Activated CD4-positive, alpha-beta T cell treated with anti-CD3 and anti-CD28 coated beads for 36 hours (primary cell): ENCODE measurements at places on chromosomes 11 and 22.

GRCh38 chr22:43567691-43568324 is 156.0 kb downstream of the MPPED1 start:
- DNase-seq, result no peak

GRCh38 chr22:21834869-21835268 is 32.6 kb downstream of the MAPK1 start:
- DNase-seq, result no peak

GRCh38 chr22:43036282-43036829 is 21.4 kb upstream of the PACSIN2 start:
- DNase-seq, result no peak

DNA sequence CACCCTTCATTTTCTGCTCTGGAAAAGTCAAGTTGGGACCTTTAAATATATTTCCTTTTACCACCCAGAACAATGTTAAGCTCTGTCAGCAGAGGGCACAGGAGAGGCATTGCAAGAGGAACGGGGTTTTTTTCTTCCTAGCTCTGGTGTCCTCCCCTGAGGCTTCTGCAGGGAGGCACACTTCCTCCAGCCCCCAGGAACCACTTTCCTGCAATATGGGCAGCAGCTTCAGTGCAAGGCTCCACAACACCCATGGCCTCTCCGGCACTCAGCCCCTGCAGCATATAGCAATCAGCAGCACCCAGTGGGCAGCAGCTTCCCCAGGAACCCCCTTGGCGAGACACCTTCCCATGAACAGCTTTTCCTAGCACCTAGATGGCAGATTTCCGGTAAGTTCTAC is 101.4 kb downstream of the SYT9 start:
- DNase-seq, result peak; percentile 40

DNA sequence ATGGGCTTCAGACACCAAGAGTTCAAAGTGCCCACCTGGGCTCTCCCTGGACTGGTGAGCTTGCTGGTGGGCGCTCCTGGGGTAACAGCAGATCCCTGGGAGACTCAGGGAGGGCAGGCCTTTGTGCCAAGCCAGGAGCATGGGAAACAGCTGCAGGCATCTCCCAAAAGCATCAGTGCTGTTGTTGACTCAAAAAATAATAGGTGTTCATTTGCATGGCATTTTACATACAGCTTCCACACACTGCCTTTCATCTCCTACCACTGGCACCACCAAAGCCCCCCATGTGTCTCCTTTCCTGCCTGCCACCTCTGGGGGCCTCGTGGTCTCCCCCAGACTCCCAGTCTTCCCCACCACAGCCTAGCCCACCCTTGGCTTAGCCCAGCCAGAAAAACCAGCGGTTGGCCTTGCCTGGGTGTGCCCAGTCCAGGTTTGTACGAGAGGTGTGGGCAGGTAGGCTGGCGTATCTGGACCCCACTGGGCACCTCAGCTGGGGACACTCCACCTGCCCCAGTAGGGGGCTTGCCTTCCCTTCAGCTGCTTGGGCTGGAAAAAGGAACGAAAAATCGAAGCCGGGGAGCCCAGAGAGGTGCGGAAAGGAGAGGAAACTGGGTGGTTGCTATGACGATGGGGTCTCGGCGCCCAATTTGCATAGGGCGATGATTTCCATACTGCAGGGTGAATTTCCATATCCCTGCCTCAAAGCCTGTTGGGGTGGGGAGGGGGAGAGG is 15.0 kb downstream of the POU2F3 start:
- no peak for DNase-seq

GRCh38 chr22:45869340-45869847 is 107.6 kb downstream of the WNT7B start:
- DNase-seq, result no peak

- DNase-seq, result no peak
Measured at GRCh38 chr22:48807155-48807554, 1020.5 kb downstream of the BRD1 start.

DNA sequence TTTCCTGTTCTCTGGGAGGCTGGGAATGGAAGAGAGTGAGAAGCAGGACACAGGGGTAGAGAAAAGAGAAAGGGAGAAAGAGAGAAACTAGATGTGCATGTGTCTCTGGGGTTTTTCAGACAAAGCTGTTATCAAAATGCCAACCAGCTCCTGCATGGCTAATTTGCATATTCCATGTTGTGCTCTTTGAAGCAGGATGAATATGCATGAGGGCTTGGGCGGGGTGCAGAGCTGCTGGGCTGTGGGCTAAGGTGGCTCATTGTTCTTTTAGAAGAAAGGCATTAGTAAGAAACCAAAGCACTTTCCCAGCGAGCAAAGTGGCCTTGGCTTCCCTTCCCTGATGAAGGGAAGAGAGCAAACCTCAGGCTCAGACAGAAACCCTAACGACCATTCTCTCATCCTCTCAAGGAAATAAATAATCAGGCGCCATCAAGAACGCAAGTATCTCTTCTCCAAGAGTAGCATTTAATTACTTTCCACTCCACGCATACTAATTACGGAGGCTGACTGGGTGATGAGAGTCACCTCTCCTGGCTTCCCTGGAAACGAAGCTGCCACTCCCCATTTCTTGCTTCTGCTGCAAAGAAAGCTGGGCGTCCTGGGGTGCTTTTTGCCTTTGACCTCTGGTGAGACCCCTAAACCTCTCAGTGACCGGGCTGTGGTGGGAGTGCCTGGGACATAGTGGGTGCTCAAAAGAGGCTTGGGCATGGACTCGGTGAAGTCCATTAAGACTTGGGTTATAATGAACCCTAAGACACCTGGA is 54.2 kb downstream of the FEZ1 start:
- DNase-seq, result no peak

GRCh38 chr11:46270684-46271083 is 6.8 kb upstream of the CREB3L1 start:
- DNase-seq, result no peak

GRCh38 chr11:120259988-120260565 is 20.1 kb downstream of the POU2F3 start:
- DNase-seq, result no peak

DNA sequence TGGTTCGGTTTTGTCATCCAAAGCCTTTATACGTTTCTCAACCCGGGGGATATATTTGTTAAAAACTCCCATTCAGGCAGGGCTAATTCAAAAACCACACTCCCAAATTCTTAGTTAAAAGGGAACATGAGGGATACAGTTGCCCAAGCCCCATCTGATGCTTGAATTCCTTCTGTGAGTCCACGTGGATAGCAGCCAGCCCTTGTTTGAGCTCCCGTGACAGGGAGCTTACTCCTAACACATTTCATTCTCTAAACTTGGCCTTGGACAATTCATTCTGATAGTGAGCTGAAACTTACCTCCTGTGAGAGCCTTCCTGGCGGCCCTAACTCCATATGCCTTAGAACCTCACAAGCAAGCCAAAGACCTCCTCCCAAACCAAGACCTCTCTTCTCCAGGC is 357.5 kb downstream of the TENM4 start:
- no peak for DNase-seq

DNA sequence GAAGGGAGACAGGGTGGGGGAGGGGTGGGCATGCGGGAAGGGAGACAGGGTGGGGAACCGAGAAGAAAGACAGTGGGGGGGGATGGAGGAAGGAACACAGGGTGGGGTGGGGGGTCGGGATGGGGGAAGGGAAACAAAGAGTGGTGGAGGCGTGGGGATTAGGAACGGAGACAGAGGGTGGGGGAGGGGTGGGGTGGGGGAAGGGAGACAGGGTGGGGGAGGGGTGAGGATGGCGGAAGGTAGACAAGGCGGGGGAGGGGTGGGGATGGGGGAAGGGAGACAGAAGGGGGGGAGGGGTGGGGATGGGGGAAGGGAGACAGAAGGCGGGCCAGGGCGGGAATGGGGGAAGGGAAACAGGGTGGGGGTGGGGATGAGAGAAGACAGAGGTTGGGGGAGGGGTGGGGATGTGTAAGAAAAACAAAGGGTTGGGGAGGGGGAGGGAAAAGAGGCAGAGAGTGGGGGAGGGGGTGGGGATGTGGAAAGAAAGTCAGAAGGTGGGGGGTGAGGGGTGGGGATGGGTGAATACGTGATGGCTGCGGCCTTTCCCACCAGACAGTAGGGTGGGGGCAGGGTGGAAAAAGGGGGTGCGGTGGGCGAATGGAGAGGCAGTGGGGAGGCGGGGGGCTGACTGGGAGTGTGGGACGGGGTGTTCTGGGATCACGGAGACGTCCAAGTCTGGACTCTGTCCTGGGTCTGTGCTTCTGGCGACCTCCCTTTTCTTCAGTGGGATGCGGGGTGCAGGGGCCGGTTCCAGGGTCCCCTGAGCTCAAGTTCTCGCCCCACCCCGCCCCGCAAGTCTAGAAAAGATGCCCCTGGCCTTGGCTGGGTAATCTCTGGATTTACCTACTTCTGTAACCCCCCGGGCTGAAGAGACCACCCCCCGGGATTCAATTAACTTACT is 744 bp downstream of the PRAME start:
- no peak for DNase-seq

DNA sequence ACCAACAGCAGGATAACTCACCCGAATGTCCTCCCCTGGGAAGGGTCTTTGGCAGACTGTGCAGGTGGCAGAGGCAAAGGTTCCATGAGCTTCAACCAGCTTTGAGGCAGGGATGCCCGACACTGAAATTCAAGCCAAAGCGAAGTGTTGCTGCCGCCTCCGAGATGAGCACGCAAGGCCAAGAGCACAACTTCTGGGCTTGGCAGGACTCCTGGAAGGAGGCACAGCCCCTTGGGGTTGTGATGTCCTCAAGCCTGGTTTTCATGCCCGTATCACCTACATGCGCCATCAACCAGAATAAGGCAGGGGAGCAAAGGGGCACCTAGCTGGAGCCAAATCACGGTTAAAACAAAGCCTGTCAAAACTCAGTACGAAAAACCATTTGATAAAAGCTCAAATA is 5.7 kb downstream of the SIRT3 start:
- no peak for DNase-seq

GRCh38 chr11:6345366-6345765 is 25.1 kb upstream of the CAVIN3 start:
- DNase-seq, result no peak

DNA sequence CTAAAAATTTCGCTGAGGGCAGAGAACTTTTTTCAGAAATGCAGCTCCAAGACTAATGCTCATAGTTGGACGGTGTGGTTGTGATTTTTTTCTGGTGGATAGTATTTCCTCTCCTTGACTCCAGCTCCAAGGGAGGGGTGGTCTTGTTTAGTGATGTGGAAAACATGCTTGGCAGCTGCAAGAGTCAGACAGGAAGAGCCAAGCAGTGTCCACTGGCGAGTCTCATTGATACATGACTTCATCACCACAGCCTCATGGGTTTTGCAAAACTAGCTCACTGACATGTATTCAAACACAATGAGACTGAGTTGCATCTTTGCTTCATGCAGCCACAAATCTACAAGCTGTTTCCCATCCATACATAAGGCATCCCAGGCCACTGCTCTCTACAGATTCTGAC is 7.3 kb upstream of the KCNJ1 start:
- DNase-seq, result no peak

GRCh38 chr11:35316161-35316560 is 103.2 kb downstream of the SLC1A2 start:
- no peak for DNase-seq

- no peak for DNase-seq
Measured at GRCh38 chr11:111347723-111348115, 31.4 kb downstream of the POU2AF1 start.

DNA sequence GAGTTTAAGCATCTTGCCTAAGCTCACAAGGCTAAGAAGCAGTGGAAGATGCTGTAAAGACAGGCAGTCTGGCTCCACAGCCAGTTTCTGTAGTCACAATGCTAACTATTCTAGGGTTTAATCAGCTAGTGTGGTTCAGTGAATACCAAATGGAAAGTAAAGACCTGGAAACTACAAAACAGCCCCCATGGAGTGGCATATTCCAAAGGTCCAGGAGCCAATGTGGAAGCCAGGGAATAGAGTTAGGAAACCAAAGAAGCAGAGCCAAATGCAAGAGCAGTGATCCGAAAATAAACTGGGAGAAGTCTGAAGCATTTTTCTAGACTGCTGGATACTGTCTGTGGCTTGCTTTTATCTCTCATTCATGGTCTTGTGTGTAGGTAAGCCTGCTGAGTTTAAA is 731.2 kb upstream of the ANO5 start:
- DNase-seq, result no peak

- DNase-seq, result no peak
Measured at GRCh38 chr22:26460202-26460601, 23.4 kb downstream of the HPS4 start.

DNA sequence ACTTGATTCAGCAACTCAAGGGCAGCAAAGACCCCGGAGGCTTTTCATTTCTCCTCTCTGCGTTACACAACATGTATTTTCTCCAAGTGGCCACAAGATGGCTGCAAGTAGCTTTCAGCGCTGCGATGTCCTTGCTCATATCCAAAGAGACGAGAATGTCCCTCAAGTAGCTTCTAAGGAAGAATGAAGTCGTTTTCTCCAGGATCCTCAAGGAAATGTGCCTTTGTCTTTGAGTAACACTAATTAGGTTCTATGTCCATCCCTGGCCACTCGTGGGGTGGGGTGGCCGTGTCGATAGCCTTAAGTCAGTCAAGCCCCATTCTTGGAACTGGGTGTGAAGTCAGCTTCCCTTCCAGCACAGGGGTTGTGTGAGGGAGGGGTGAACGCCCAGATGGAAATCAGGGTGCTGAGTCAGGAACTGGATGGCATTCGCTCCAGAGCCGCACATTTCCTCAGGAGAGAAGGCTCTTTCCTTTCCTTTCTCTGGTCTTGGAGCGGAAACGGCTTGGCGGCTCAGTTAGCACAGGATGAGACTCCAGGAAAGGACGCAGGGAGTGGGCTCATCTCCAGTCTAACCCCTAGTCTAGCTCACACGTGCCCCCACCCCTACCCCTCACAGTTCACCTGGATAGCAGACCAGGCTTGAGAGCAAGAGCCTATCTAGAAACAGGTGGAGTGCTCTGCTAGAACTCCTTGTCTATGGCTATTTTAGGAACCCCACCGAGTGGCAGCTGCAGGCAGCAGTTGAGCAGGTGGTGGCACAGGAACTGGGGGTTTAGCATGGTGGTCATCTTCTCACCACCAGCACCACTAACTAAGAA is 44.3 kb downstream of the NNMT start:
- peak; percentile 50 for DNase-seq

DNA sequence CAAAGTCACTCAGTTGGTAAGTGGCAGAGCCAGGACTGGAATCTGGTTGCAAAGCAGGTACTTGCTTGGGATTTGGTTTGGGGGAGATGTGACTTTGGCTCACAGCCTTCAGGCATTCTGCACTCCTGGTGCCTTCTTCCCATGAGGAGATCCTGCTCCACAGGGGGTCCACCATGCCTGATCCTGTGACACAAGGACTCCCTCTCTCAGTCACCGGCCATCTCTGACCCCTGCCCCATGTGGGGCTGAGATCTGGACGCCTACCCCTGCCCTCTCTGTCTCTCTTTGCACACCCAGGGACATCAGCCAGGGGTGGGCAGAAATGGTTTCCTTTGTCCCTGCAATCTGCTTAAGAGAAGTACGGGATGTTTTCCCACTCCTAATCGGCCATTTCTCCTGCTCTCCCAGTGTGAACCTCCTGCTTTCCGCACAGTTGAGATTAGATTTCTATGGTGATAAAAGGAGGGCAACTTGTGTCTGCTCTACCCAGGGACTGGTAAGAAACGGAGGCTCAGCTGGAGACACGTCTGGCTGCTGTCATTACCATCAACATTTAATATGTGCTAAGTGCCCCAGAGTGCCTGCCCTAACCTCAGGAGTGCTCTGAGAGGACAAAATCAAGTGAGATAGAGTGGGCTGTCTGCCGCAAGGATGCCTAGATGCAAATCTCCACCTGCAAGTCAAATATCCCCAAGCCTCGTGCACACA is 11.1 kb upstream of the FXYD6 start:
- no peak for DNase-seq
